Stimulated activated CD4-positive, alpha-beta T cell treated with anti-CD3 and anti-CD28 coated beads, Interleukin-15, amount 100 ng/mL, for 1 hour (primary cell): ENCODE measurements at places on chromosomes 2 and 18.

DNA sequence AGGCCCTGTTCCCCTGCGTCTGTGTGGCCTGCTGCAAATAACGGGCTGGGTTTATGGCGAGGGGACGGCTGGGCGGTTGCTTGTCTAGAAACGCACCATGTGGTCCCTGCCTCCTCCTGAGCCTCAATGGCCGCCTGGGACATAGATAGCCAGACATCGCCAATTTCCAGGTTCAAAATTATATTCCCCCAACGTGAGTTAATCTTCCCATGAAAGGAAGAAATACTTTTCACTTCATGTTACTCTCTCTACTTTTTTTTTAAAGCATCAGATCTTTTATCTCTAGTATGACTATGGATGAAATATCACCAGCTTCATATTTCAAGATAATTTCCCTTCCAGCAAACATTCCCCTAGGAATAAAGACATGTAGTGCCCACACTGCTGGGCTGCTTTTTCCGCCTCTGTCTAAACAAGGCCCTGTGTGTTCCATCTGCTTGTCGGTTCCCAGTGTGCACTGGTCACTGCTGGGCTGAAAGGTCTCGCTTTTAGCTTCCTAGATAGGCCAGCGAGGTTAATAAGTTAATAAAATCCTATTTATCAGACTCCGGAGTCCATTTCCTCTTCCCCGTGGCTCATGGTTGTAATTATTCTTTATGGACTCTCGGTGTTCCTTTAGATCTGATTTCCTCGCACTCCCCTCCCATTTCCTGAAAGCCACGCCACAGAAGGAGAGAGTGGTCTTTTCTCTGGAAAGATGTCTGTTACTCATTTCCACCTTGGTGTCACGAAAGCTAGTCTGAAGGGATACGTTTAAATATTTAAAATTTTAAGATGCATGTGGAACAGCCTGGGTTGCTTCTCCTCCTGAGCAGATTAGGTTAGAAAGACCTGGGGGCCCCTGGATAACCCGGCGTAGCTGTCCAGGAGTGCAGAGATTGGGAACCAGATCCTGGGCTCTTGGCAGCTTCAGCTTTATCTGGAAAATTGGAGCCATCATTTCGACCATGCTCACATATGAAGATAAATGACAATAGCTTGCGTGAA, 196.6 kb upstream of the COPS8 start:
- no peak for DNase-seq

- DNase-seq, result no peak
Measured at GRCh38 chr2:114550895-114551793, 108.7 kb downstream of the DPP10 start.

GRCh38 chr2:140275427-140275826, 1495.2 kb upstream of the NXPH2 start:
- DNase-seq, result no peak

- DNase-seq, result no peak
Measured at GRCh38 chr18:26546875-26547645, 1.3 kb downstream of the KCTD1 start.

DNA sequence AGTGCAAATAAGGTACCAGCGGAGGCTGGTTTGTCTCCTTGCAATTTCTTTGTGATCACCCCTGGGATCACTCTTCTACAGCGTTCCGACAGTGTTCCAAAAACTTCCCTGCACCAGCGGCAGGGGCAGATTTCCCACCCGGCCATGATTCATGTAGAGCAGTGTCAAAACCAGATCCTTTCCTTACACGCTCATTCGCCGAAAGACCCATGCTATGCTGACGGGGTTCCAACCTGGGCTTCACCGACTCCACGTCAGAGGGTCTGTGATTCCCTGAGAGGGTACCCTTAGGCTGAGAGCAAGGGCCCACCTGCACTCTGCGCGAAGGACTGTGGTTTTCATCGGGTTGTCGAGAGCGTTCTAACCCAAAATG, 423 bp upstream of the TTC27 start:
- DNase-seq, result no peak
